ENCODE measurements at places on chromosomes 11 and 22.
A peak's percentile ranks its signal among the peaks of the same experiment; 100 is the strongest.

- peak; percentile 95 for DNase-seq
Observed at GRCh38 chr11:12785901-12786300, 111.7 kb downstream of the TEAD1 start.

GRCh38 chr11:45906096-45906682 is 882 bp downstream of the FREY1 start:
- no peak for DNase-seq

GRCh38 chr22:24189249-24190158 is 8.2 kb downstream of the SUSD2 start:
- DNase-seq: peak; percentile 59

- DNase-seq: no peak
Observed at GRCh38 chr11:65206441-65206841, 24.7 kb downstream of the CAPN1 start.

DNA sequence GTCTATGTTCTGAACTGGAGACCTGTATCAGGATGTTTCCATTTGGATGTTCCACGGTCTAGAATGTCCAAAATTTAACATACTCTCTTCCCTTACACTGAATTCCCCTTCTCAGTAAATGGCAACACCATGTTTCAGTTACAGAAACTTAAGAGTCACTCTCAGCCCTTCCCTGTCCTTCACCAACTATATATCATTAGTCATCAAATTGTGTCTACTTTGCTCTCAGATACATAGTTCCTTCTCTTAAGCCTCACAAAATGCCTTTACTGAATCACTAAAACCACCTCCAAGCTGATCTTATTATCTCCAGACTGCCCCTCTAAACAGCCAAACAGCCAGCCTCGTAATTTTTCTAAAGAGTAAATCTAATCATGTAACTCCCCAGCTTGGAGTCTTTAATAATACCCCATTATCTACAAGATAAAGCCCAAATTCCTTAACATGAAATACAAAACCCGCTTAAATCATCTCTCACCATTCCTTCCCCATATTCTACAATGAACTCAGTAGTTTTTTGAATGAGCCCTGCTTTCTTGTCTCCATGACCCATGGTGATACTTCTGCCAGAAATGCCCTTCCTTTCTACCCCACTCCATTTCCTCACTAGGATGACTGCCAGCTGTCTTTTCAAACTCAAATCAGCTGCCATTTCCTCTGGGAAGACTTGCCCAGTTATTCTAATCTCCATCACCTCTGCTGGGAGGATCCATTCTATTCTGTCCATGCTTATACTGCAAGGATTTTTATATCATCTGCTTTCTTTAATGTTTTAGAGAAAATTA is 102.7 kb upstream of the ARHGAP42 start:
- DNase-seq: no peak

DNA sequence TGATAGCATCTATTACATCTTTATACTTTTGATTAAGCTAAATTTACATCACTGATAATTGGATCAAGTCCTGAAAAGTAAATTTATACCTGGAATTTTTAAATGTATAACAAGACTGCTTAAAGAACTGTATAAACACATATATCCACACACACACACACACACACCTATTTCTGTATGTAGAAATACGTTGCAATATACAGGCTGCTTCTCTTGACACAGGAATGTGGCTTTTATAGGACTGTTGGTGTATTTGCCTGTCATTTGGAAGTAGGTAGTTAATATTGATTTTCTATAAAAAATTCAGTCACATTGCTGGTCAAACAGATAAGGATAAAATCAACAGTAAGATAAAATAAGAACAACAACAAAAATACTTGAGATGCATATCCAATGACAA is 708.5 kb upstream of the RAG2 start:
- DNase-seq: no peak

- DNase-seq: peak; percentile 83
Observed at GRCh38 chr11:64713016-64713707, 9.8 kb downstream of the NRXN2 start.

GRCh38 chr11:34594603-34595002 is 26.3 kb upstream of the EHF start:
- no peak for DNase-seq

DNA sequence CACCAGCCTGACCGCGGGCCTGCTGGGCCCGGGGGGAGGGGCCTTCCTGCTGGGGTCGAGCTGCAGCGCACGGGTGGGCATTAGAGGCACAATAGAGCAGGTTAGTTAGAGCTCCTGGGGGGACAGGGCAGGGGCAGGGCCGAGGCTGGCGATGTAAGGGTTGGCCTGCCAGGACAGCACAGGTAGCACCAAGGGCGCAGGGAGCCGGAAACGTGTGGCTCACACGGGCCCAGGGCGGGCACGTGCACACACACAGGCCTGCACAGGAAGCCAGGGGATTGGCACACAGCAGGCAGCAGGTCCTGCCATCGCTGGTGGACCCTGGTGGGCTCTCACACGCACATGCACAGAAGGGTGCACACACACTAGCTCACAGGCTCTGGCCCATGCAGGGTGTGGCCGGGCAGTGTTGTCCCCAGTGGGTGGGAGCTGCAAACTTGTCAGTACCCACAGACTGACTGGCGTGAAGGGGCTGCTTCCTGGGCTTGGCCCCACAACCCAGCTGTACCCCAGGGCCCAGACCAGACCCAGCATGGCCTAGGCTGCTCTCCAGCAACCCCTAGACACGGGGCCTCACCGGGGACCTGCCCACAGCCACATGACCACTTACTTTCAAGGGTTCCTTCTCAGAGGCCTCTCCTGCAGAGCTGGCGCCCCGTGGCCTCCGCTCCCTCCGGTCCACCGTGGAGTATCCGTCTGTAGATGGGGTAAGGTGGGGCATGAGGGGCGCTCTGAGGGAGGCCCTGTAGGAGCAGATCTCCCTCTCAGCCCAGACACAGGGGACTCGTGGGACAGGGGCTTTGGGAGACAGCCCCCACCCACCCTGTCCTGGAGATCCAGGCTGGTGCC is 29.9 kb upstream of the TXNRD2 start:
- DNase-seq: no peak

GRCh38 chr11:13358596-13359270 is 81.1 kb downstream of the BMAL1 start:
- no peak for DNase-seq

DNA sequence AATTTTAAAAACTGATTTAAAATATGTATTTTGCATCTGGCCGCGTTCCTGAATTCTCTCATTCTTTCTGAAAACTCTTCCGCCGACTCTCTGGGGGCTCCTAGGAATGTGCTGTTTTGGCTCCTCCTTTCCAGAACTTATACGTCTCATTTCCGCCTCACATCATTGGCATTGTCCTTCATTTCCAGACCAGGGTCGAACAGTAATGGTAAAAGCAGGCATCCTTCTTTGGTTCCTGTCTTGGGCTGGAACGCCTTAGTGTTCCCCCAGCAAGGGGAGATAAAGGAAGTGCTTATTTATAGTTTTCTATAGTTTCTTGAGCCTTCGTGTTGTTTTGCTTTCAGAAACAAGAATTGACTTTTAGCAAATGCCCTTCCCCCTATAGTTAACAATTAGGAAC is 10.9 kb upstream of the TNNT3 start:
- DNase-seq: no peak

DNA sequence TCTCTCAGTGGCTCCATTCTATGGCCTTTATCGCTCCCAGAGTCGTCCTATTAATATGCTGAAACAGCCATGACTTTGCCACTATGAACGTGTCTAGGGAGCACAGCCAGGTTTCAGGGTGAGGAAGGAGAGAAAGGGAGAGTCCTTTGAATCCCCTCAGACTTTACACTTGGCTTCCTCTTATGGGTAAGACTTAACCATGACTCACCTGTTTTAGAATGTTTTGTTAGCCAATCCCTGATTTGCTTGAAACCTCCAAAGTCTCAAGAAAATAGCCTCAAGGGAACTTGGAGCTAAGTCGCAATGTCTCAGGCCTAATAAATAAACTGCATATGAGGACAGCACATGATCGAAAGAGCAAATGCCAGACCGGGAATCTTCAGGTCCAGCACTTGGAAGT is 131.2 kb upstream of the RCN1 start:
- DNase-seq: no peak

GRCh38 chr11:256952-257737 is 20.4 kb downstream of the PSMD13 start:
- no peak for DNase-seq

GRCh38 chr11:120197251-120197891 is 13.5 kb upstream of the OAF start:
- DNase-seq: peak; percentile 19

DNA sequence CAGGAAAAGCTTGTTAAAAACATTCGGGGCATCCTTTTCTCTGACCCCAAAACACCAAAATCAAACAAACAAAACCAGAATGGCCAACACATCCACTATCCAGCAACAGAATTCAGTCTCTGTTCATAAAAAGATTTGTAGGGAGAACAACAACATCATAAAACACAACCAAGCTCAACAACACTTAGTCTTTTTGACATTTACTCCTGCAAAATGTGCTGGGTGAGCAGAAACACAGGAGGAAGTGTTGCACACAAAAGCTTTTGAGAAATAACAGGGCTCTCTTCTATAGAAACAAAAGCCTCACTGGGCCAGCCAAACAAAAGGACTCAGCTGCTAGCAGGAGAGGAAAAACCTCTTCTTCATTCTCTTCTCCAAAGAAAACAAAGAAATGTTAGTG is 736.0 kb upstream of the CCDC90B start:
- peak; percentile 57 for DNase-seq

DNA sequence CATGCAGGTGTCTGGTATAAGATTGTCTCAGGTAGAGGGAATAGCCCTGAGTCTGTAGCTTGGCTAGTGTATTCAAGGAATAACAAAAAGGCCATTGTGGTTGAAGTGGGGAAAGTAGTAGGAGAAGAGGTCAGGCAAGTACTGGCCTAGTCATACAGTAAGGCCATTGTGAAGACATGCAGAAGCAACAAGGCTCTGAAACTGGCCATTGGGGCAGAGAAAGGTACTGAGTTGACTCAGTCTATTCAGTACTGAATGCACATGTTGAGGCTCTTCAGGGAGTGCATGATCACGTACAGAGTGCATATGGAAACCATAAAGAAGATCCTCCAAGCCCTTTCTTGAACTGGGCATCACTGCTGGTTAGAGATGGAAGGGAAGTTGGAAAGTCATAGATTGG is 477.6 kb downstream of the SOX6 start:
- no peak for DNase-seq

- DNase-seq: no peak
Observed at GRCh38 chr22:27331526-27332281, 469.9 kb downstream of the MN1 start.

DNA sequence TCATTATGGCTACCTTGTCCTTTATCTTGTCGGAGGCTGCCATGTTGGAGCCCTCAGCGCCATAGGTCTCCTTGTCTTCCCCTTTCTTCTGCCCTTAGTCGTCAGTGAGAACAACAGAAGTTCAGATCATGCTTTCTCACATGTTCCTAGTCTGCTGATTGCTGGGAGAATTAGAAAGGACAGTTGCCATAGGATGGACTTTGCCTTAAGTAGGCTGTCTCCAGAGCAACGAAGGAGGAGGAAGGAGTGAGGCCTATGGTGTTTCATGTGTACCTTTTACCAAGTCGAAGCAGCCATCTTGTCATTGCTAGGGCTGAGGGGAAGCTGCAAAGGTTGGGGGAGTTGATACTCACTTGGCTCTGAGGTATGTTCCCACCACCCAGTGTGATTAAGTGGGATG is 62.6 kb downstream of the SYT13 start:
- DNase-seq: no peak

- DNase-seq: peak; percentile 77
Observed at GRCh38 chr22:23248583-23248982, 68.3 kb downstream of the BCR start.

- peak; percentile 86 for DNase-seq
Observed at GRCh38 chr11:44955015-44955738, 4.5 kb upstream of the TP53I11 start.
